ENCODE measurements at places on chromosomes 5 and 9. TPM values are rescaled to one million over a fixed set of nuclear protein-coding genes. Genes with fewer than 3 reads are reported as not detected.
A peak's percentile ranks its signal among the peaks of the same experiment; 100 is the strongest.

Gene PCDHGA8
- total RNA-seq: 1.6 TPM

GRCh38 chr9:114202849-114203248 is 47.5 kb downstream of the COL27A1 start:
- DNase-seq: no peak

- DNase-seq: no peak
Observed at GRCh38 chr5:90096415-90097081, 313.0 kb downstream of the CETN3 start.

DNA sequence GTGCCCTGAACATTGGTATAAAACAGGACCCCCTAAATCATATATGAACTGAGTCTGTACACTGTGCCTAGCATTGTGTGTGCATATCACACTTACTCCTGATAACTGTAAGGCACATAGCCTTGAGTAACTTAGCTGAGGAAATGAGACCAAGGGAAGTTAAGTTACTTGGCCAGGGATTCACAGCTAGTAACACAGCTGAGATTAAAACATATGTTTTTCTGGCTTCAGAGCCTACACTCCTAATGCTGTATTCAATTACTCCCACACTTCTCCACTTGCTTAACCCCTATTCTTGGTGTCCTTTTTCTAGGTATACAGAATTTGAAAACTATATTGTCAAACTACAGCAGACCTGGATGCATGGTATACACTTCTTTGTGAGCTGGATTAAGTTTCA is 12.8 kb downstream of the GHR start:
- peak; percentile 65 for DNase-seq

- DNase-seq: peak; percentile 91
Observed at GRCh38 chr9:129885670-129886106, 50.4 kb downstream of the USP20 start.

Gene SHLD3
- 2.9 TPM for total RNA-seq

Gene PDE6A
- not detected for total RNA-seq

- no peak for DNase-seq
Observed at GRCh38 chr5:157900644-157901043, 41.7 kb upstream of the CLINT1 start.

DNA sequence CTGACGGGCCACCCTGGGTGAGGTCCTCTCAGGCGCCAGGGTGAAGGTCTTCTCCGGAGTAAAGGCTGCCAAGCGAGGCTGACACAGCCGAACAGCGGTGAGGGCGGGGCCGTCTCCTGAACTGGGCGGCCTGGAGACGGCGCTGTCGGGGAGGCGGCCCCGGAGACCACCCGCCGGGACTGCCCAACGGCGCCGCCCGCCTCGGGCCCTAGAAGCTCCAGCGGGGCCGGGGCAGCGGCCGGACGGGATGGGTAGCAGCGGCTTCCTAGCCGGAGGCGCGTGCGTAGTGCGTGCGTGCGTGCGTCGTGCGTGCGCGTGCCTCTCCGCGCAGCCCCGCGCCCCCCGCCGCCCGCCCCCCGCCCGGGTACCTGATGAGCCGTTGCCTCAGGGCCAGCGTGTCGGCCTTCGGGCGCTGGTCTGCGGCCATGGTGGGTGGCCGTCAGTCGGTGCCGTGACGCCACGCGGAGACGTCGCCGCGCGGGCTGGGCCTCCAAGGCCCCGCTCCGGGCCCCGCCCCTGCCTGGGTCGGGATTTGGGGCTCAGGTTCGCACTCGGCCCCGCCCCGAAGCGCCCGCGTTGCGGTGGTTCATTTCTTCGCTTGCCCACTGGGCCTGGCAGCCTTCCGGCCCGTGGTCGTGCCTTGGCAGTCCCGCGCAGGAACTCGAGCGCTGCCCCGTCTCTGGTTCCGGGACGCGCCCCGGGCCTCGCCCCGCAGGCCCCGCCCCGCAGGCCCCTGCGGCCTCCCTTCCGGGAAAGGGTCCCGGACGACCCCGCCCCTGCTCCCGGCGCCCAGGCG is at the start of gene PHYKPL:
Gene PHYKPL (minus strand): TSS at position 679 of the 796 bp plus-strand sequence. CDS start 252 bp downstream, at position 427.
- peak; percentile 86 for DNase-seq

GRCh38 chr9:1837453-1838084 is 177.6 kb upstream of the SMARCA2 start:
- DNase-seq: peak; percentile 67

- DNase-seq: no peak
Observed at GRCh38 chr5:133807348-133807747, 161.1 kb downstream of the C5orf15 start.

Gene IFNK
- total RNA-seq: not detected

Gene ACTBL2
- total RNA-seq: not detected

DNA sequence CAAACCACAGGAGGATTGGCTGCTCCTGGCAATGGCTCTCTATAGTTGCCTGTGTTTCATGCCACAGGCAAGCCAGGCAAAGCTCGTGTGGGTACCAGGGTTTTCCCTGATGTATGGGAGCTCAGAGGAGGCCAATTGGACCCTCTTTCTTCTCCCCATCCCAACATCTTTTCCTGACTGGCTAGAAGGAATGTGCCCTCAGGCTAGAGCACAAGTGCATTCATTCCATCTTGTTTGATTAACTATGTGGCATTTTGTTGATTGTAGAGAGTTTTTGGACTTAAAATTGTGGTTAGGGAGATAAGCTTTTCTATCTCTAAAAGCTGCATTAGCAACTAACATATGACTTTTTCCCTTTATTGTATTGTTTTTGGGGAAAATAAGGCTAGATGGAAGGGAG is 561.3 kb downstream of the PSAT1 start:
- DNase-seq: no peak

GRCh38 chr9:18720691-18721090 is 246.7 kb downstream of the ADAMTSL1 start:
- DNase-seq: no peak

- DNase-seq: peak; percentile 38
Observed at GRCh38 chr5:115624994-115625393, 842 bp downstream of the TMED7 start.

Gene TIGD6
- 3.5 TPM for total RNA-seq

GRCh38 chr9:95087659-95088242 is 229.8 kb downstream of the FANCC start:
- no peak for DNase-seq

Gene QRFP
- total RNA-seq: not detected

- no peak for DNase-seq
Observed at GRCh38 chr9:137989999-137990715, 112.6 kb downstream of the CACNA1B start.

Gene PIGO
- total RNA-seq: 9.1 TPM

DNA sequence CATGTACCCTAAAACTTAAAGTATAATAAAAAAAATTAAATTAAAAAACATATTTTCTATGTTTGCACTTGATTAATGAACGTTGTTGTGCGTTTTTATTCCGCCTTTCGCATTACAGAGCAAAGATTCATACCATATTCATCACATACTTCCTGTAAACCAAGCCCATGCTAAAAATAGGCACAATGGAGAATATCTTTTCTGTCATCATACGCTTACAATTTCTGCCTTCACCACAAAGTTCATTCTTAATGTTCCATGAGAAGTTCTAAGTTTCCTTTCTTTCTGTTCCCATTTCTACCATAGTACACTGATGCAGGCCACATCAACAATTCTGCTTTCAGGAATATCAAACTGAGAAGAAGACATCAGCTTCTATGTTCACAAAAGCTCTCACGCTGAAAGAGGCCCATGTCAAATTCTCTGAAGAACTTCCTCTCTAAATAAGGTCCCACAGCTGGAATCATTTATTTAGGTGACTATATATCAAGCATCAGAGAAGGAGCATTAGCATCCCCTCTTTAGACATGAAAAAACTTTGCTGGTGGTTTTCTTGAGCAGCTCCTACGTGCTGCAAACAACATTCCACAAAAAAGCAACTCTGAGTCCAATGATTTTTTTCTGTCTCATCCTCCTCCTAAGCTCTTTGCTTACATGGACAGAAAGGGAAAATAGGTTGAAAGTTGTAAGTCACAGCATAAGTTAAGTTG is 456.4 kb downstream of the CDH10 start:
- no peak for DNase-seq

Gene RUFY1
- total RNA-seq: 30.9 TPM
